RPMI7951 (cell line): ENCODE measurements at places on chromosomes 16 and 17. TPM values are rescaled to one million over a fixed set of nuclear protein-coding genes. Genes with fewer than 3 reads are reported as not detected.

The TLCD3B gene
- 0.12 and 0.49 TPM in 2 replicates for total RNA-seq

The FOXK2 gene
- 17.1 and 17.8 TPM in 2 replicates for total RNA-seq

The CDIP1 gene
- 0.78 and 1.1 TPM in 2 replicates for total RNA-seq

The KRTAP9-4 gene
- total RNA-seq: not detected in 2 replicates

The RGS9 gene
- 3.3 and 4.7 TPM in 2 replicates for total RNA-seq

The TMEM235 gene
- total RNA-seq: not detected in 2 replicates

The WNK4 gene
- total RNA-seq: 0.20 and 0.24 TPM in 2 replicates

The KRTAP17-1 gene
- not detected in 2 replicates for total RNA-seq

The KRT34 gene
- total RNA-seq: not detected in 2 replicates

The NPIPB9 gene
- not detected in 2 replicates for total RNA-seq
